T-helper 2 cell (primary cell): ENCODE measurements at places on chromosomes 12 and 14.

GRCh38 chr12:2779281-2779680, 15.5 kb upstream of the FKBP4 start:
- DNase-seq = no peak

DNA sequence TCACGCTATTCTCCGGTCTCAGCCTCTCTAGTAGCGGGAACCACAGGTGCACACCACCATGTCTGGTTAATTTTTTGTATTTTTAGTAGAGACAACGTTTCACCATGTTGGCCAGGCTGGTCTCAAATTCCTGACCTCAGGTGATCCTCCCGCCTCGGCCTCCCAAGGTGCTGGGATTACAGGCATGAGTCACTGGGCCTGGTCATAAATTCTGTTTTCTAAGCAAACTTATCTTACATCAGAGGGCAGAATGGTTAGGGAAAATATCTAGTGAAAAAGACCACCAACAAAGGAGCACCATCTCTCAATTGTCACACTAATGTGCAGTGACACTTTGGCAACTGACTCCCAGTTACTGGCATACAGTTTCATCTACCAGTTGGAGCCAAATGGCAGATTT, 2.8 kb downstream of the CPM start:
- DNase-seq = no peak

DNA sequence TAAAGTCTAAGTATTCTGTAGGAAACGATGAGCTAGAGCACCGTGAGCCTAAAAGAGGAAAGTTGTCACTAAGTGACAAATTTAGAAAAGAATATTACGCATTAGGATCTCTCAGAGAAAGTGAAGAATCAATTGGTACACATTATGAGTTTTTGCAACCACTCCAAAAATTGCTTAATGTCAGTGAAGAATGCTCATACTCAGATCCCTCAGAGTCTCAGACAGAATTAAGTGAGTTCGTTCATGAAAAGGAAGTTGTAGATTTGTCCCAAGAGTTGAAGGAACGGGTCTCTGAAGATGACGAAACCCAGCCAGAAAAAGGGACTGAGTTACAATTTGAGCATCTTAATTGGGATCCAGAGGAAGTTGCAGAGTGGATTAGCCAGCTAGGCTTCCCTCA, 1.5 kb downstream of the SAMD15 start:
- DNase-seq = no peak

- DNase-seq = no peak
Observed at GRCh38 chr12:125169870-125170269, 104.6 kb downstream of the AACS start.

- DNase-seq = no peak
Observed at GRCh38 chr12:112427760-112428159, 9.0 kb downstream of the PTPN11 start.

DNA sequence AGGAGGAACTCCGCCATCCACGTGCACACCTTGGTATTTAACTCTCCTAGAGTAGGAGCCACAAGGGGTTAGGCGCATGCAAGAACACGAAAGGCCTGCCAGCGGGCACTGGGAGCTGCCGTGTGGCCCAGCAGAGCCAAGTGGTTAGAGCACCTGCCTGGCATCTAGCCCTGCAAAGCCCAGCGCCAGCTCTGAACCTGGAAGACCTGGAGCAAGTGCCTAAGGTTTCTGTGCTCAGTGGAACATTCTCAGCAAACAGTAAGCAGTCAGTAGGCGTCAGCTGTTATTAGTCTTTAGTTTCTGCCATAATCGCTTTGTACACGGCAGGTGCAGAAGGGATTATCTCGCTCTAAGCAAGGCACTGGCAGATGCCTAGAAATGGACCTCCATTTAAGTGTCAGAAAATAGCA, 55.4 kb downstream of the SETD3 start:
- no peak for DNase-seq

DNA sequence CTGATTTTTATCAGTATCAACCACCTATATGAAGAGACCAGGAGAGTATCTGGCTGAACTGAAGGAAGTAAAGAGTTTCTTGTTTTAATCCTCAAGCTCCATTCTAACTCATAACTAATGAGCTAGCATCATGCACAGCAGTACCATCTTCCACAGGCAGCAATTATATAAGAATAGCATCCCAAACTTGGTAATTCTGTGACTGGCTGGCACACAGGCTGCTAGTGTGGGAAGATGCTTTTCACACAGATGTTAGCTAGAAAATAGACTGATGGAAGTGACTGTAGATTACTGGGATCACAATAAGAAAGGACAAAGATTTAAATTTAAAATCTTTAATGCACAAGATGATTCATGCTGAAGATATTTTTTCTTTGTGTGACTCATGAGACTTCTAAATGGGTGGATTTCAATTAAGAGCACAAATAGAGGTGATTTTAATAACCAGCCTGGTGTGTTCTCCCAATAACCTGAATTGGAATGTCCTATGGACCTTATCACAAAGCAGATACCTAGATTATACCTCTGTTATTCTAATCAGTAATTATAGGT, 417.7 kb upstream of the ATXN7L3B start:
- no peak for DNase-seq
